Breast epithelium (tissue), 4 donors: ENCODE measurements at places on chromosomes 5 and 9.

- DNase-seq = peak; percentile 52
- no peaks in the 10 kb centered on the region for H3K4me1 ChIP-seq
- no peaks in the 10 kb centered on the region for H3K27me3 ChIP-seq
- no peaks in the 10 kb centered on the region for H3K36me3 ChIP-seq
- no peak overlapping the region for H3K27ac ChIP-seq
Measured at GRCh38 chr5:101678481-101679193, 617.4 kb downstream of the SLCO4C1 start.

DNA sequence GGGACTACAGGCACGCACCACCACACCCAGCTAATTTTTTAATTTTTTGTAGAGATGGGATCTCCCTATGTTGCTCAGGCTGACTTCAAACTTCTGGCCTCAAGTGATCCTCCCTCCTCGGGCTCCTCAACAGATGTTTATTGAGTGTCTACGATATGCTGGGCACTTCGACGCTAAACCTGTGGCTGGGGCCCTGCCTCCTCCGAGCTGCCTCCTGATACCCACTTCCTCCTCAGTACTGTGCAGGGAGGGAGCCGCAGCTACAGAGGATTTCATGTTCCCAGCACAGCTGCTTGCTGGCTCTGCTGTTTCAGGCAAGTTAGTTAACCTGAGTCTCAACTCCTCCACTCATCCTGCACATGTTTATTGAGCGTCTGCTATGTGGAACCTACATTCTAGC lies 9.6 kb downstream of the AIF1L start:
- DNase-seq = no peak
- H3K4me3 ChIP-seq = no peak overlapping the region
- H3K27me3 ChIP-seq = no peaks in the 10 kb centered on the region
- H3K4me1 ChIP-seq = no peaks in the 10 kb centered on the region
- H3K27ac ChIP-seq = no peak overlapping the region
- H3K36me3 ChIP-seq = no peaks in the 10 kb centered on the region

DNA sequence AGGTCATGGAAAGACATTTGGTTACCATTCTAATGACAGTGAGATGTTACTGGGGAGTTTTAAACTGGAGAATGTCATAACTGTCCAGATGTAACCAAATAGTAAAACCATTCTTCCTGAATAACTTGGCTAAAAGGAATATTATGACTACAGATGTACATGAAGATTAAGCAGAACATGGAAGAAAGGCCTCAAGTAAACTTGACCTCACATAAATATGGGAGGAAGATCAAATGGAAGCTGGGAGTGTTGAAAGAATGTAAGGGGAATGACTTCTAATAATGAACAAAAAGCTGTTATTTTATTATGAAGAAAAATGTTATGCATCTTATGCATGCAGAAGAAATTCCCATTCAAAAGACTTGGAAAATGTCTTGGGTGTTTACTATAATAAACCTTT lies 107.7 kb upstream of the CDKN2B start:
- H3K27ac ChIP-seq = no peak overlapping the region
- H3K4me1 ChIP-seq = no peaks in the 10 kb centered on the region
- DNase-seq = no peak
- no peak overlapping the region for H3K4me3 ChIP-seq
- no peaks in the 10 kb centered on the region for H3K36me3 ChIP-seq

- H3K4me3 ChIP-seq = no peak overlapping the region
- DNase-seq = no peak
- no peaks in the 10 kb centered on the region for H3K4me1 ChIP-seq
Measured at GRCh38 chr5:6048746-6049145, 329.6 kb downstream of the MED10 start.

DNA sequence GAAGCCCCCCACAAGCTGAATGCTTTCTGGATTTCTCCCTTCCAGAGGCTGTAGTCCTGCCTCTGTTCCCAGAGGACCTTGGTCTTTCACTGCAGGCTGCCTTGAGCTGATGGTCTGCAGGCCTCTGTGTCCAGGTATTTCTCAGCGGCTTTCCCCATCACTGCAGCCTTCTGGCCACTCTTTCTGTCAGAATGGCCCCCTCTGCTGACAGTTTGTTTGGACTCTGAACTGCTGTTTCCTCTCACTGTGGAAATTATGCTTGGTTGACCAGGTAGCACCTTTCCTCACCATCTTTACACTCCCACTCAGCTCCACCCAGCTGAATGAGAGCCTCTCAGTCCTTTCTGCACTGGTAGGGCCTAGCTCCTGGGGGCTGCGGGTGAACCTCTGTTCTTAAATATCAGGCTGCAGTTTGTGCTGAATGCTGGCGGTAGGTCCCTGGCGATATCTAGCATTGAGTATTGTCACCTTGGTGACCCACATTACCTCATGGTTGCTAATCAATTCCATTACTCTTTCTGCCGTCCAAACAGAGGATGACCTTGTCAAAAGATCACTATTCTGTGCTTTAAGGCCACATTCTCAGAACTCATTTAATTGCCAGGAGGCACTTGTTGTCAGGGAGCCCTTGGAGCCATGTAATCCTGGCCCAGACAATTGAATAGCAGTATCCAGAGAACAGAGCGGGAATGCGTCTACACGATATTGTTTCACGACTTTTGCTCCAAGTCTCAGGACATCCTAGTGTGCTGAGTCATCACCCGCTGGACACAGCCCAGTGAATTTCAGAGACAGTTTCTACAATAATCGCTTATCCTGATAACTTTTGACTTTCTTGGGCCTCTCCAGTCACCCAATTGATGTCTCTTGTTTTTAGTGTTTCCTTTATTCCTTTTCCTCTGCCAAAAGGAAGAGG lies 230.2 kb downstream of the TENT4A start:
- no peaks in the 10 kb centered on the region for H3K4me1 ChIP-seq
- no peak for DNase-seq
- no peaks in the 10 kb centered on the region for H3K27me3 ChIP-seq
- H3K27ac ChIP-seq = no peak overlapping the region
- H3K36me3 ChIP-seq = no peaks in the 10 kb centered on the region

DNA sequence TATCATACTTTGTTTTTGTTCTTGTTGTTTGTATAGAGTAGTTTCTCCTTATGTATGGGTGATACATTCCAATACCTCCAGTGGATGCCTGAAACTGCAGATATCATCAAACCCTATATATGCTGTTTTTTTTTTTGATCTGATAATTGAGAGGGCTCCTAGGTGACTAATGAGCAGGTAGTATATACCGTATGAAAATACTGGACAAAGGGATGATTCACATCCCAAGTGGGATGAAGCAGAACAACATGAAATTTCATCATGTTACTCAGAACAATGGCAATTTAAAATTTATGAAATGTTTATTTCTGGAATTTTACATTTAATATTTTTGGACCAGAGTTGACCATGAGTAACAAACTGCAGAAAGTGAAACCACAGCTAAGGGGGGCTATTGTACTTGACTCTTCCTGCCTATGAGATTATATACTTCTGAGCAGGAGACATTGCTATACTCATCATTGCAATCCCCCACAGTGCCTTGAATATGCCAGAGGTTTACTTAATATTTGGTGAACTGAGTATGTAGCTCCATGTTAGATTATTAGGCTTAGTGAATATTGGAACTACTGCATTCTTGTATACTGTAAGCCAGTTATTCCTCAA lies 258.7 kb upstream of the FBXL7 start:
- DNase-seq = no peak
- H3K4me3 ChIP-seq = no peak overlapping the region
- no peak overlapping the region for H3K27ac ChIP-seq

DNA sequence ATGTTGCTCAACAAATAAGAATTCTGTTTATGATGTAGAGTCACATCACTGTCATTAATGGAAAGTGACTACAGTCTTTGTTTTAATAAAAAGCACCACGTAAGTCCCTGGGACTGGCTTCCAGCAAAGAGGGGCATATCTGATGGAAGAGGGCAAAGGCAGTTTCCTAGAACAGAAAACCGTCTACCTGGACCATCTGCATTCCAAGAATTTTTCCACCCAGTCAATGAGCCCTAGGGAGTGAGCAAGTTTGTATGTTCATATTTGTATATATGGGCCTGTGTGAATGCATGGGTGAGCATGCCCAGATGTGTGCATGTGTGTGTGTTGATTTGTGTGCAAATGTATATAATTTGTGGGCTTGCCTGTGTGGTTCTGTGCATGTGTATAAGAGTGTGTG lies 156.8 kb upstream of the SEMA6A start:
- no peaks in the 10 kb centered on the region for H3K36me3 ChIP-seq
- no peaks in the 10 kb centered on the region for H3K27me3 ChIP-seq
- DNase-seq = no peak

GRCh38 chr5:98630621-98631020 lies 142.8 kb upstream of the RGMB start:
- no peaks in the 10 kb centered on the region for H3K4me1 ChIP-seq
- H3K4me3 ChIP-seq = no peak overlapping the region
- H3K27me3 ChIP-seq = no peaks in the 10 kb centered on the region
- H3K36me3 ChIP-seq = no peaks in the 10 kb centered on the region
- no peak overlapping the region for H3K27ac ChIP-seq

DNA sequence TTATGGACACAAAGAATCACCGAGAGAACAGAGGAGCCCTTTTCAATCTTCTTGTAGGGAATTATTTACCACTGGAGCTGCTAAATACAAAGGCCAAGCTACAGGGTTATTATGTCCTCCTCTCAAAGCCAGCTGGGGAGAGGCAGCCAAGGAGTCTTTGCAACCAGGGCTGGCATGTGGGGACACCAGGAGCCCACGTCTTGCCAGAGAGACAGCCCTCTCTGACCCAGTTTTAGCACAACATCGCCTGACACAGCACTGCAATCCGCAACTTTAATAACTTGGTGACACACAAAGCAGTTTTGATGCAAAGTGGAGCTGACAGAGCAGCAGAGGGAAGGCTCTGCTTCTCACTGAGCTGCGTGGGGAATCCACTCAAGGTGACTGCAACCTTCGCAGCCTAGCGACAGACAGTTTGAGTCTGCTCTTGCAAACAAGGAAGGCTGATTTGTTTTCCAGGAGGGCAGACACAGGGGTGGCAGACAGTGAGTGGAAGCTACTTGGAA lies 33.6 kb downstream of the TLR4 start:
- H3K27me3 ChIP-seq = no peaks in the 10 kb centered on the region
- no peak overlapping the region for H3K4me3 ChIP-seq
- H3K36me3 ChIP-seq = no peaks in the 10 kb centered on the region
- H3K27ac ChIP-seq = no peak overlapping the region

DNA sequence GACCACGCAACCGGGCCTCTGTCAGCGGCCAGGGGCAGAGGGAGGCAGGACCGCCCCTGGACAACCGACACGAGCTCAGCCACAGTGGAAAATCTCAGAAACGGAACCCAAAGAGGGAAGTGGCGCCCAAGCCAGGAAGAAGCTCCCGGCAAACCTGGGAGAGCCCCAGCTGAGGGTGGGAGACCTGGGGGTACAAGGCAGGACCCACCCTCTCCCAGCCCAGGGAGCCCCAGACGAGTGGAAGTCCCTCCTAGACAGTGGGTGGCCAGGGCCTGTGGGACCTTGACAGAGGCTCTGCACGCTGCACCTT lies 3.0 kb downstream of the SLC12A7 start:
- peaks cover 10% of the 10 kb centered on the region for H3K4me1 ChIP-seq
- no peak for DNase-seq
- no peak overlapping the region for H3K4me3 ChIP-seq

DNA sequence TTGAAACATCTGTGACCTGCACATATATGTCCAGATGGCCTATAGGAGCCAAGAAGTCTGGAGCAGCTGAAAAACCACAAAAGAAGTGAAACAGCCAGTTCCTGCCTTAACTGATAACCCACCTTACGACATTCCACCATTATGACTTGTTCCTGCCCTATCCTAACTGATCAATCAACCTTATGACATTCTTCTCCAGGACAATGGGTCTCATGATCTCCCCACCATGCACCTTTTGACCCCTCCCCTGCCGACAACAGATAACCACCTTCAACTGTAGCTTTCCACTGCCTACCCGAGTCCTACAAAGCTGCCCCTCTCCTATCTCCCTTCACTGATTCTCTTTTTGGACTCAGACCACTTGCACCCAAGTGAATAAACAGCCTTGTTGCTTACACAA lies 233.8 kb downstream of the CCDC171 start:
- H3K27ac ChIP-seq = no peak overlapping the region
- no peak for DNase-seq
- no peaks in the 10 kb centered on the region for H3K4me1 ChIP-seq
- H3K27me3 ChIP-seq = no peaks in the 10 kb centered on the region

- H3K36me3 ChIP-seq = no peaks in the 10 kb centered on the region
- no peak overlapping the region for H3K4me3 ChIP-seq
- no peak overlapping the region for H3K27ac ChIP-seq
- H3K4me1 ChIP-seq = no peaks in the 10 kb centered on the region
- DNase-seq = no peak
Measured at GRCh38 chr9:133471551-133472276, 7.2 kb downstream of the SLC2A6 start.

- no peak overlapping the region for H3K4me3 ChIP-seq
- H3K27me3 ChIP-seq = no peaks in the 10 kb centered on the region
- H3K36me3 ChIP-seq = no peaks in the 10 kb centered on the region
- no peak overlapping the region for H3K27ac ChIP-seq
- no peak for DNase-seq
Measured at GRCh38 chr5:159419576-159419975, 89.3 kb upstream of the IL12B start.

GRCh38 chr9:127968700-127969383 lies 11.9 kb downstream of the EEIG1 start:
- H3K4me3 ChIP-seq = no peak overlapping the region
- H3K27ac ChIP-seq = peak overlapping the region; percentile 98
- H3K36me3 ChIP-seq = no peaks in the 10 kb centered on the region
- no peaks in the 10 kb centered on the region for H3K27me3 ChIP-seq

- H3K4me3 ChIP-seq = no peak overlapping the region
- no peaks in the 10 kb centered on the region for H3K4me1 ChIP-seq
- no peaks in the 10 kb centered on the region for H3K27me3 ChIP-seq
- no peak for DNase-seq
- H3K27ac ChIP-seq = no peak overlapping the region
- H3K36me3 ChIP-seq = no peaks in the 10 kb centered on the region
Measured at GRCh38 chr5:20030125-20030524, 42.1 kb upstream of the CDH18 start.

DNA sequence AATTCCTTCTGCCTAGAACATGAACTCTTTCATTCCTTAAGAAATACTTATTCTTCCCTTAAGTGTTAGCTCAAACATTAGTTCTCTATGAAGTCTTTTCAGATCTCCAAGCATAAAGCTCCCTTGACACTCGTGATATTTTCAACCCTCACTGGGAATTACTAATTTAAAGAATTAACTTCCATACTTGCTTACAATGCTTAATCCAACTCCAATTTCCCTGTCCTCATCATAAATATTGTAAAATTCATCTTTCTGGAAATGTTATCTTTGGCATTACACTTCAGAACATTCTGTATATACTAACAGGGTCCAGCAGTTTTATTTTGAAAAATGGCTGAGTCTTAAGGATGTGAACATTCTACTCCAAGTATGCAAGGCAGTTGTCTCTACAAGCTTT lies 7.2 kb downstream of the STARD4 start:
- no peaks in the 10 kb centered on the region for H3K4me1 ChIP-seq
- H3K36me3 ChIP-seq = no peaks in the 10 kb centered on the region
- no peak overlapping the region for H3K27ac ChIP-seq

GRCh38 chr5:74326571-74327338 lies 313.8 kb downstream of the ENC1 start:
- H3K4me3 ChIP-seq = no peak overlapping the region
- no peaks in the 10 kb centered on the region for H3K27me3 ChIP-seq
- no peaks in the 10 kb centered on the region for H3K36me3 ChIP-seq
- H3K4me1 ChIP-seq = no peaks in the 10 kb centered on the region

GRCh38 chr9:37968228-37968701 lies 64.3 kb upstream of the SLC25A51 start:
- peaks cover 16% of the 10 kb centered on the region for H3K4me1 ChIP-seq
- no peaks in the 10 kb centered on the region for H3K27me3 ChIP-seq
- H3K27ac ChIP-seq = no peak overlapping the region

GRCh38 chr5:138330813-138331448 lies 673 bp downstream of the CDC25C start:
- H3K4me1 ChIP-seq = peaks cover 6% of the 10 kb centered on the region
- no peaks in the 10 kb centered on the region for H3K36me3 ChIP-seq
- H3K4me3 ChIP-seq = peak overlapping the region; percentile 51
- no peak for DNase-seq
